ENCODE measurements at places on chromosomes 12 and 14.

DNA sequence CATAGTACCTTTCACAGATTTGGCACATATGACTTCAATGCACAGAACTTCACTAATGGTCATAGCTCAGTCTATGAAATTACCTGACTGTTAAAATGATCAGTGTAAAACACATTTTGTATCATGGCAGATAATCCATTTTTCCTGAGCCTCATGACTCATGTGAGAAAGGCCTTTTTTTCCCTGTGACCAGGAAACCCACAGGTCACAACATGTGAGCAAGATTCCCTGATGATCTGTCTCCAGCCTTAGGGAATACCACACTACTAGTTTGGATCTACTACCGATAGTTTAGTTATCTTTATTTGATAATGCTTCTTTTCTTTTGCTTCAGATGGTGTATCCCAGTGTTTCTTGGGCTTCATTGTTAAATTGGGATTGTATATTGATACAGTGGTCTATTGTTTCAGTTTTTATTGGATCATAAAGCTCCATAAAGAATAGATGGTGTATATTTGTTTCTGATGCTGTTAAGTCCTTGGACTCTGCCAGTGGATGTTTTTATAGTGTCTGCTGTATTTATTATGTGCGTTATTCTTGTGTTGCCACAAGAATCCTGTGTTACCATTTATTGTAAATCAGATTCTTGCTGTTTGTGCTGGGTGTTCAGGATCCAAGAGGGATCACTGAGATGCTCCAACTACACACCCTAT, 248.7 kb upstream of the PELI2 start:
- DNase-seq = no peak

- DNase-seq = no peak
These were observed 297.9 kb downstream of the BCL11B start for GRCh38 chr14:98974113-98974512.

- DNase-seq = no peak
These were observed 547 bp downstream of the ZNF140 start for GRCh38 chr12:133081159-133081780.

DNA sequence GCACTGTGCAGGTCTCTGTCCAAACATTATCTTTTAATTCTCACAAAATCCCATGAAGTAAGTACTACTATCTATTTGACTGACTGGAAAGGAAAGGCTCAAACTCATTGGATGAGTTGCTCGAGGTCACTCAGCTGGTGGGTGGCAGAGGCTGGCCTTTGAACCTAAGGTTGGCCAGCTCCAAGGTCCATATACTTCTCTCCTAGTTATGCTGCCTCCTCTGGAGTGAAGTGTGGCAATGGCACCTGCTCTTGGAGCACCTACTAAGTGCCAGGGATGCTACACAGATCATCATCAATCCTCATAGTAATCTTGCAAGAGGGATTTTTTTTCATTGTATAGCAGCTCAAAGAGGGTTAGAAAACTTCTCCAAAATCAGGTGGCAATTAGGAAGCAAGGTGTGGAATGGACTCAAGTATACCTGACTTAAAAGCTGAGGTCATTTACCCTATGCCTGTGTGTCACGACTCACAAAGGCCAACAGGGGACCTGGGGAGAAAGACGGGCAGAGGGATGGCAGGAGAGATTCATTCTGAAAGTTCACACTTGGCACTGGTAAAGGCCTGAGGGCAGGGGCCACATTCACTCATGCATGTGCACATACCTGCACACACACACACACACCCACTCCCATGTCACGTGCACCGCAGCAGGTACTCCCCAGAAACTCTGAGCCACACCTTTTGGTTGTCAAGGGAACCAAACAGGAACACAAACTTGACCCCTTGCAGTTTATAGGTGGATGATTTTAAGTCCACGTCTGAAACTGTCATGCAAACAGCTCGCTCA, 146.4 kb downstream of the FOXN3 start:
- no peak for DNase-seq

- no peak for DNase-seq
These were observed 68.9 kb upstream of the YARS2 start for GRCh38 chr12:32824596-32824995.

- DNase-seq = peak; percentile 83
These were observed 2.5 kb downstream of the USP44 start for GRCh38 chr12:95548539-95549391.

DNA sequence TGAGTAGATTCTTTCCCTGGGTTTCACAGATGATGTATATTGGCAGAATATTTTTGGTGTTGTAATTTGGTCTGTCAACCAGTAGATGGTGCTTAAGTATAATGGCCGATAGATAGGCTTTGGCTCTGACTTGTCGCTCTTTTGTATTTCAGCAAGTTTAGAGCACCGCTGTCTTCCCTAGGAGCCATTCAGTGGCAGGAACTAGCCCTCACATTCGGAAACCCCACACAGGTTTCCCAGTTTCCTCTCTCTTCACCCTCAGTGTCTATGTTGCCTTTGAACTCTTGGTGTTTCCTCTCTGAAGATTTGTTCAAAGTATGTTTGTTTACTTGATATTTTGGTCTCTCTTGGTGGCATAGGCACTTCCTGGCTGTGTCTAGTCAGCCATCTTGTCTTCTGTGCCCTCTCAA, 102.2 kb downstream of the GPHN start:
- no peak for DNase-seq

DNA sequence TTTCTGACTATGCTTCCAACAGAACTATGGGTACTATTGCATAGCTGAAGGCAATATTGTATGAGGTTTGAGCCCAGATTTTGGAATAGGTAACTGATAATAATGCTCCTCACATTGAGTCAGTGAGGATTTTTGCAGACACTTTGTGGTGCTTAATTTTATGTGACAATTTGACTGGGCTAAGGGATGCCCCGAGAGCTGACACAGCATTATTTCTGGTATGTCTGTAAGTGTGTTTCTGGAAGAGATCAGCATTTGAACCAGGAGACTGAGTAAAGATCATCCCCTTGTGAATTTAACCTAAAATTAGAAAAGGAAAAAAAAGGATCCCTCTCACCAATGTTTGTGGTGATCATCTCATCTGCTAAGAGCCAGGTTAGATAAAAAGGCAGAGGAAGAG, 404.9 kb downstream of the AEBP2 start:
- DNase-seq = no peak

DNA sequence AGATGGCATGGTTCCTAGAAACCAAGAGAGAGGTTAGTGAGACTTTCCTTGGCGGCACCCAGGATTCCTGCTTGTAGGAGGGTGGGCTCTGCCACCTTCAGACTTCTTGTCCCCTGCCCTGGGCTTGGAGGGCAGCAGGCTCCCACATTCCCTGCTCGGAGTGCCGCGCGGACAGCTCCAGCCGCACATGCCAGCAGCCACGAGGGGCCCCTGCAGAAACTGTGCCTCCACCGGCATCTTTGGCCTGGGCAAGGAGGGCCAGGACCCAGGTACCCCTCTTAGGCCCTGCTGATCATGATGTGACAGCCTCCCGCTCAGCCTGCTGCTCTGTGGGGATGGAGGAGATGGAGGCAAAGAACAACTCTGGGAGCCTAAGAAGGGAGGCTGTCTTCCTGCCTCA, 62.3 kb downstream of the PRIMA1 start:
- no peak for DNase-seq

DNA sequence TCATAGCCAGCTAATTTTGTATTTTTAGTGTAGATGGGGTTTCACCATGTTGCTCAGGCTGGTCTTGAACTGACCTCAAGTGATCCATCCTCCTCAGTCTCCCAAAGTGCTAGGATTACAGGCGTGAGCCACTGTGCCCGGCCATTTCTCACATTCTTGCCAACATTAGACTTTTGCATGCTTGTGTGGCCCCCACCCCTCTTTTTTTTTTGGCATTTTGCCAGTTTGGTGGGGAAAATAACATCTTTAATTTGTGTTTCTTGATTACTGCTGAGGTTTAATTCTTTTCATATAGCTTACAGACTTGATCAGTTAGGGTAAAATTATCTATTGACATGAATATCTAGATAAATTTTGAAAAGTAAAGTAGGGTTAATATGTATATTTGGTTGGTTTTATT, 3.8 kb downstream of the CCT2 start:
- no peak for DNase-seq

GRCh38 chr12:30961030-30961429, 34.5 kb downstream of the TSPAN11 start:
- DNase-seq = no peak

GRCh38 chr14:100775831-100776591, 49.3 kb downstream of the DLK1 start:
- no peak for DNase-seq

DNA sequence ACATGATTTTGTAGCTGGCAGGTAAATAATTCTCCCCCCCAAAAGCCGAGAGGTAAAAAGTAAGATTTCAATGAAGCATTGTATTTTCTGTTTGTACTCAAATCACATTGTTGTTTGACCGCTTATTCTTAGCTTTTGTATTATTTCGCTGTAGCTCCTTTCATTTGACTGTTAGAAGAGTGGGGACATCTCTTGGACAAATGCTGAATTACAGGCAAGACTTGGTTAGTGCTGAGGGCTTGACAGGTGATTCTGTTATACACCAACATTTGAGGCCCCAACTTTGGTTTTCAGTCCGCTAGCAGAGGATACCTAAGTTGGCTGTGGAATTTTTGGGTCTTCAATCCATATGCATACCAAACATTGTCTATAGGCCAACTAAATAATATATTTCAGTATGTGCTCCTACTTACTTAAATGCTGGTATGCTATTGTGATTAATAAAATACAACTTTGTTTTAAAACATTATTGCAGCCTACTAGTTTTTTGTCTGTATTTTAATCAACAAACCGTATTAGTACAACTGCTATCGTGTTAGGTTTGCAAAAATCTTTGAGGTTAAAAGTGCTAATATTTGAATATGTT, 102.2 kb downstream of the ERC1 start:
- DNase-seq = no peak

DNA sequence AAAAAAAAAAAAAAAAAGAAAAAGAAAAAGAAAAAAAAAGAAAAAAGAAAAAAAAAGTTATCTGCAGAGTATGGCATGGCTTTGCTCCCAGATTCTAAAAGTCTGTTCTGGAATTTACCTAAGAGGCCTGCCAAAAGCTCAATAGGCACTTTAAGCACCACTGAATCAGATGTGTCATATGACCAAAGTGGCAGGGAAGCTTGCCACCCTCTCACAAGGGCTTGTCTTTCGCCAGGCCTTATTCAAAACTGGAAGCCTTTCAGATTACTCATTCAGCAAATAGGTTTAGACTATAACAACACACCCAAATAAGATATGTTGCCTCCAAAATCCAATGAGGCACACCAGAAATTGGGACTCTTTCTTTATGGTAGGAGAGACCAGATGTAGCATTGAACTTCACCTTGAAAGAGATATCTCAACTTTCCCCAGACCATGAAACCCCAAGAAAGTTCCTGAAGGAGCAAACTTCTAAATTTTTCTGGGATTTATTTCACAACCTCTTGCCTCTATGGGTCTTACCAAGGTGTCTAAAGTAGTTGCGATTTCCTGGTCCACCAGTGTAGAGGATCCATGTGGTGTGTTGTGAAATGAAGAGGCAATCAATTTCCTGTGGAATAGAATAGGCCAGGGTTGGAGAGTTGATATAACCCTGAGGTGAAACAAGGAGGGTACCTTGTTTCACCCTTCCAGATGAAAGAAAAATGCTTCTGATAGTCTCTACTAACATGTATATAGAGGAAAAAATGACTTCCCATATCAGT, 218.8 kb downstream of the DAD1 start:
- no peak for DNase-seq

GRCh38 chr12:110317911-110318310, 36.9 kb downstream of the ATP2A2 start:
- DNase-seq = no peak

GRCh38 chr14:64645220-64645892, 58.9 kb upstream of the PLEKHG3 start:
- DNase-seq = no peak

- DNase-seq = no peak
These were observed 125.2 kb downstream of the MED13L start for GRCh38 chr12:116152268-116152667.

DNA sequence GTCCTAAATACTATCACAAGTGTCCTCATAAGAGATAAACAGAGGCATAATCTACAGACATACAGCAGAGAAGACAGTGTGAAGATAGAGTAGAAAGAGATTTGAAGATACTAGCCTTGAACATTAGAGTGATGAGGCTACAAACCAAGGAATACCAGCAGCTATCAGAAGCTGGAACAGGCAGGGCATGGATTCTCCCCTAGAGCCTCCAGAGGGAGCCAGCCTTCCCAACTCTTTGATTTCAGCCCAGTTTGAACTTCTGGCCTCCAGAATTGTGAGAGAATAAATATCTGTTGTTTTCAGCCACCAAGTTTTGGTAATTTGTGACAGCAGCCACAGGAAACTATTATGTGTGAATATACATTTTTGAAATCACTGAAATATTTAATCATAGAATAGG, 47.2 kb downstream of the CCDC91 start:
- no peak for DNase-seq

DNA sequence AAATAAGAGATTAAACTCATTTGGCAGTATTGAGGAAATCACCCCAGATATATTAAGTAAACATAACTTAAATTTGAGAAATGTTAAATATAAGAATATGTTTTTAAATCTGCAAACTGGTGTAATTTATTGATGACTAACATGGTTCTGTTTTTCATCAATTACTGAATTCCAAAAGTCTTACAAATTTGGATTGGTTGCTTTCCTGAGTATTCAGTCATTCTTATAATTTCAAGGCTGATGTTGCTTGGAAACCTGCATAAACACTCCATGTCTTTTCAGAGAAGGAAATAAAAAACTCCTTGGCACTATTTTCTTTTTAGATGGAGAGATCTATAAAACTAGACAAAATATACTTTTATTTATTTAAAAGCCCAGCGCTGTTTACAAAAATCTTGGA, 71.7 kb downstream of the NOVA1 start:
- no peak for DNase-seq

GRCh38 chr14:63773504-63773903, 45.6 kb upstream of the SGPP1 start:
- DNase-seq = no peak

GRCh38 chr12:62135553-62136200, 124.5 kb upstream of the USP15 start:
- DNase-seq = no peak

GRCh38 chr14:51431741-51432140, 191.7 kb downstream of the TMX1 start:
- DNase-seq = no peak

- DNase-seq = no peak
These were observed 84.0 kb downstream of the PTPN21 start for GRCh38 chr14:88470542-88471440.

GRCh38 chr12:104059963-104060362, 4.4 kb upstream of the HCFC2 start:
- DNase-seq = no peak

All from activated naive CD8-positive, alpha-beta T cell treated with anti-CD3 and anti-CD28 coated beads, Interleukin-2, amount 10 ng/mL, durations not matched to agents 7 days and 5 days (primary cell).